Renal cortical epithelial cell (primary cell): ENCODE measurements at places on chromosomes 6 and 20.

DNA sequence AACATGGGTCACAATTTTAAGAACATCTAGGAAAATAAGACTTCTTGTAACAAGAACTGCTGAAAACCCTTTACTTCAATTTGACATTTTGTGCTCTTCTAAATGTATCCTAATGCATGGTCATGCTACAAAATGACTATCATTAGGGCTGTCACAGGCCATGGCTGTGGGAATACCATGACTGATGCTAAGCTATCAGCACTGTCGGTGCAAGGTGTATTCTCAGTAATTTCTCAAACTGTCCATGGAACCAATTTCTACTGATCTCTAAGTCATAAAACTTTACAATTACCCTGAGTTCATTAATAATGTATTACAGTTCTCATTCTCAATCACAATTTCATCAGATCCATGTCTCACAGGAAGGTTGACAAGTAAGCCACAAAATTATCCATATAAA lies 625.3 kb downstream of the EYS start:
- no peak for DNase-seq

DNA sequence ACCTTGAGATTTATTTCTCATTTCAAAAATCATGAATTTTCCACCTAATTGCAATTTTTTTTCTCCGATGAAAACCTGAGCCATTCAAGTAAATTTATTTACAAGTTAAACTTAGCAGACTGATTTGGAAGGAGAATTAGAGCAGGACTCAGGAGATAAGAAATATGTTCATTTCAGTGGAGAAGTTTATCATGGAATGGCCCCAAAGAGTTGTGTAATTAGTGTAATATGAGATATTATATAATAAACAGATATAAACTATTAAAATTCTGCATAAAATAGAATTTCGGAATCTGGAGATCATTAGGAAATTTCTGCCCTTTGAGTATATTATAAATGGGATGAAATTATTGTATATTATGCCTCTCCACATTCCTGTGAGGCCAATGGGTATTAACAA lies 596.8 kb downstream of the QKI start:
- no peak for DNase-seq

DNA sequence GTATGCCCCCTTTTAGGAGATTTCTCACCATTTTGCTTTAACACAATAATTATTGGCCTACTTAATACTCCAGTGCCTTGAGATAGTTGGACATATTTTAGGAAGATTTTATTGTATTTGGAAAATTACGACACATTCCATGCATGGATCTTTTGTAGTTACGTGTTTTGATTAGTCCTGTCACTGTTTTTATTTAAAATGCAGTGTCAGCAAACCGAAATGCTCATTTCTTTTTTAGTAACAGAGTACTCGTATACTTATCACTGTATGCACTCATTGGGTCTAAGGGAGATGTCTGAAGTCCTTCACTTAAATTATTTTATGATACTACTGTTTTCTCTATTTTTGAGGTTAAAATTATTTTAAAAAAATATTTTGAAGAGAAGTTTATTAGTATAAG lies 153.8 kb downstream of the QKI start:
- no peak for DNase-seq

DNA sequence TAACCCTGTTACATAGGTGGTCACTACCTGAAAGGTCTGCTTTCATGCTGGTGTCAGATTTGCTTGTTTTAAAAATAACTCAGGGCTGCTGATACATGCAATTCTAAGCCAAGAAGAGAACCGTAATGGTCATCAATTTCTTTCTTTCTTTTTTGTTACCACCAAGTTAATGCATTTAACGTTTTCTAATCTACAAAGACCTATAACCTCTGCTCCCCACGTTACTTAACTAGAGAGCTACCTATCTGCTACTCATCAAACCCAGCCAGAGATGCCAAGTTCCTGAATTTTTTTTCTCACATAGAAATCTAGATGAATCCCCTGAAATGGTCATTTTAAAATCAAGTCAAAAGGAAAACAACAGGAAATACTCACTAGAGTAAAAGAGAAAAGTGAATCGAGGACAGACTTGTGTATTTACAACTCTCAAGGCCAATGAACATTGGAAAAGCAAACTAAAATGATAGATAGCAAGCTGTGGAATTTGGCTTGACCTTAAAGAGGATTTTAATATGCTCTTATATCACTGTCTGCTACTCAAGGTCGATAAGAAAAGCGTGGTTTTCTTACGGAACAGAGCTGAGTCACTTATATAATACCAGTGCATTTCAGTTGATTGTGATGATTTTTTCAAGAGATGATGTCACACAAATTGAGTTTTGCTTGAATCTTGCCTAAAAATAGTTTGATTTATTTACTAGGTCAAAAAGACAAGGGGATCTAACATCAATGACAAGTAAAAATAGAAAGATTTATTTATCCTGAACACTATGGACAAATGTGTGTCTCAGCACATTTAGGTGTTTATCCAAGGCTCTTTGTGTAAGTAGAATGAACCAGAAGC lies 67.9 kb downstream of the SGK1 start:
- DNase-seq, result peak; percentile 15

DNA sequence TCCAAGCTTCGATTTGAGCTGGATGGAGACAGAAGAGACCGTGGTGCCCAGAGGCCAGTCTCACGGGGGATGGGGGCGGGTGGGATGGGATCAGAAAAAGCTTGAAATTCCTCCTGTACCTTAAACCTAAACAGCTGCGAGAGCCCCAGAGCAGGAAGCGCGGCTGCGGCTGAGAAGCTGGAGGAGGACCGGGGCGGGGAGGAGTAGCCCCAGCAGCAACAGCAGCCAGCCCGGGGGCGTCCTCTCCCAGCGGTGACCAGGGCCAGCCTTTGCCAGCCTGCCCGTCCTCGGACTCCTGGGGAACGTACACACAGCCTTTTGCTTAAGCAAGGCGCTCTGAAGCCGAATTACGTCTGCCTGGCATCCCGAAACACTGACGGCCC lies 17.4 kb upstream of the PRDM13 start:
- no peak for DNase-seq

GRCh38 chr20:1657556-1658334 lies at the start of gene SIRPG:
SIRPG (minus strand) TSS chr20:1657779; CDS start chr20:1657714, 65 bp downstream.
- no peak for DNase-seq

- DNase-seq, result peak; percentile 45
Measured at GRCh38 chr6:105780146-105780860, 305.8 kb upstream of the PRDM1 start.
